ENCODE measurements at places on chromosomes 12 and 14.

GRCh38 chr12:96233939-96234461 lies 39.8 kb downstream of the ELK3 start:
- DNase-seq = no peak

DNA sequence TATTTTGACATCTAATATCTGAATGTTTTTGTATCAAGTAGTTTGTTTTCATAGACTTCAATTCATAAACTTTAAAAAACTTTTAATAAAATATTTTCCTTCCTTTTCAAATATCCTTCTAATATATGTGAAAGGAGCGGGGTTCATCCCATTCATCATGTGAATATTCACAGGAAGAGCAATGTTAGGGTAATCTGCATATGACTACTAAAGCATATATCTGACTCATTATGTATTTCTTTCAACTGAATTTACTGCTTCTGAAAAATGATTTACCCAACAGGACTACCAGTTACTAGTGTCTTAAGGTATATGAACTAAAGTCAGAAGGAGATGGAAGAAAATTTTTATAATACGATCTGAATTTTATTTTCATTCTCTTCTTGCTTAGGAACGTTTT lies 30.5 kb downstream of the DHRS7 start:
- DNase-seq = no peak

DNA sequence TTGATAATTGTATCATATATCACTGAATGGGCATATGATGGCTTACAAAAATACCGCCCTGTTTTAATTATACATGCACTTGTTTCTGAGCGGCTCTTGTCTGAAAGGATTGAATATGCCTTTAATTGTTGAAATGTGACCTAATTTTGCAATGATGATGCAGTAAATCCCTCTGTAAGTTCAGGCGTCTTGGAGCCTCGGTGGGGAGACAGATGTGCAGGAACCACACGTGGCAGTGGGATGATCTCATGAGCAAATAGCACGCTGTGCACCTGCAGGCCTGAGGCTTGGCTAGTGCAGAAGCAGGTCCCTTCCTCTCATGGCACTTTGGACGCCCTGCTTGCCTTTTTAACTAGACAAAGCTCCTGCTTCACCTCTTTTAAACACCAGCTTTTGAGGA lies 49.3 kb upstream of the ASPG start:
- no peak for DNase-seq

DNA sequence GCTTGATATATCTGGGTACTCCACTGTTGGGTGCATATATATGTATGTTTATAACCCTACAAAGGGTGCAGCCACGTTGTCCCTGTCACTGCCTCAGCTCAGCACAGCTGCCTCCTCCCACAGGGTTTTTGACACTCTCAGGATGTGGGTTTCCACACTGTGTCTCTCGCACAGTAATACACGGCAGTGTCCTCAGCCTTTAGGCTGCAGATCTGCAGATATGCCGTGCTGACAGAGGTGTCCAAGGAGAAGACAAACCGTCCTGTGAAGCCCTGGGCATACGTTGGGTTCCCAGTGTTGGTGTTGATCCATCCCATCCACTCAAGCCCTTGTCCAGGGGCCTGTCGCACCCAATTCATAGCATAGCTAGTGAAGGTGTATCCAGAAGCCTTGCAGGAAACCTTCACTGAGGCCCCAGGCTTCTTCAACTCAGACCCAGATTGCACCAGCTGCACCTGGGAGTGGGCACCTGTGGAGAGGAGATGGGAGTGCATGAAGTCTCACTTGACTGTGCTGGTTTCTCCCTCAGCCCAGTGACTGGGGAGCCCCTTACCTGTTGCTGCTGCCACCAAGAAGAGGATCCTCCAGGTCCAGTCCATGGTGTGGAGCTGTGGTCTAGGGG lies 498.7 kb downstream of the TMEM121 start:
- DNase-seq = no peak

- DNase-seq = no peak
Observed at GRCh38 chr12:39354955-39355354, 88.0 kb downstream of the KIF21A start.

- DNase-seq = no peak
Observed at GRCh38 chr12:85849344-85849743, 13.1 kb upstream of the RASSF9 start.

DNA sequence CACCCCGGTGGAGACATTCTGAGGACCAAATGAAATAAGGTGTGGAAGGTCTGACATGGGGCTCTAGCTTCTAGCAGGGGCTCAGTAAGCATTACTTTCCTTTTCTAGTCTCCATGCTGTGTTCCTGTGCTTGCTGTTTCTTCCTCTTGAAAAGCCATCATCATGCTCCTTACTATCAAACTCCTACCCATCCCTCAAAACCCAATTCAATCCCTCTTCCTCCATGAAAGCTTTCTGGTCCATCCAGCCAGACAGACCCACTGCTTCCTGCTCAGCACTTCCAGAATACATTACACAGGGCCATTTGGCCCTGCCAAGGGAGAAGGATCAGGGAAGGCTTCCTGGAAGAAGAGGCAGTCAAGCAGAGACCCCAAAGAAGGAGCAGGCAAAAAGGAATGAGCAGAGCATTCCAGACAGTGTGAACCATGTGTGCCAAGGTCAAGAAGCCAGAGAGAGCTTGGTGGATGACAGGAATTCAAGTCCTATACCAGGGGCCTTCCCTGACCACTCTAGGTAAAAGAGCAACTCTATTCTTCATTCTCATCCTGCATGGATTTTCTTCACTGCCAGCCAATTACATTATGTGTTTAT lies 59.5 kb downstream of the NUAK1 start:
- DNase-seq = no peak

DNA sequence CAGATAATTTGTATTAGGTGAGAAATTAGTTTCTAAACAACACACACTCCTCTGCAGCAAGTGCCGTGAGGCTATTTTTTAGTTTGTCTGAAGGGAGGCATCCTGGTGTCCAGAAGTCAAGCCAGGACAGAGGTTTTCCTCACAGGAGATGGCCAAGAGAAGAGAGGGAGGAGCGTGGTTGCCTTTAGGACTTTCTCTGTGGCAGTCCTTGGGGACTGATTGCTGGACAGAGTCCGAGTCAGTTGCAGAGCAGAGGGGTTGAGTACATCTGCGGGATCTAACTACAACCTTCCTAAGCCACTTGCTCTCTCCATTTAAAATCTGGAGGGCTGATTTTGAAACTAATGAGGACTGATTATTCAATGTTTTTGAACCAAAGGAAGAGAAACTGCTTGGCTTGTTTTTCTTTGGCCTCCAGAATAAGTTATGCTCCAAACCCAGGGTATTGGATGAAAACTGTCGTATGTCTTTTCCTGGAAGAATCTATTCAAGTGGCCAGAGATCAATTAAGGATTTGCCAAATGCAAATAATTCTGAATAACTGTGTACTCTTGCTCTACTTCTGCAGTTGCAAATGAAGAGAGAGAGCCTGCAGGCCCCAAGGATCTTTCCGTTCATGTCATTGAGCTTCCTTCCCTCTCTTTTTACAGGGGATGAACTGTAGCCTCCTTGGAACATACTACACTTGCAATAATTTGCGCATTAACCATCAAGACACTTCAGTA lies 1.2 kb downstream of the SLCO1C1 start:
- no peak for DNase-seq

- DNase-seq = no peak
Observed at GRCh38 chr14:102940729-102941362, 18.4 kb downstream of the AMN start.

DNA sequence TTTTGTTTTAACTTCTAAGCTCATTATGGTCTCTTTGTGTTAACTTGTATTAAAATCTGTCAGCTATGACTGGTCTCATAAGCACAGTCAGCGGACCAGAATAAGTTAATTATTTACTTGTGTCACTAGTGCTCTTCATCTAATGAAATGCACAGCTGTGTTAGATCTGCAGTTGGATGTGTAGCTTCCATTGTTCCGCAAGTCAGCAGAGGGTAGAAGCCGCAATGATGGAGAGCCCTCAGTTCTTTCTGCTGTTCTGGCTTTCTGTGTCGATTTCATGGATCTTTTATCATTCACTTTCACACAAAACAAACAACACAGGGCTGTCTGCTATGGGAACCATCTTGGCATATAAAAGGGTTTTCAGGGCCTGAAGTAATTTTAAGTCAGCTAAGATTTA lies 89.3 kb upstream of the RFX4 start:
- no peak for DNase-seq

- no peak for DNase-seq
Observed at GRCh38 chr14:104363891-104364760, 215.4 kb upstream of the C14orf180 start.

GRCh38 chr12:59723520-59723919 lies 127.7 kb downstream of the SLC16A7 start:
- DNase-seq = no peak

GRCh38 chr12:11771895-11772502 lies 122.5 kb downstream of the ETV6 start:
- DNase-seq = no peak

GRCh38 chr14:32635061-32635719 lies 303.5 kb upstream of the NPAS3 start:
- DNase-seq = no peak

GRCh38 chr12:75850721-75851462 lies 180.7 kb downstream of the PHLDA1 start:
- DNase-seq = no peak

DNA sequence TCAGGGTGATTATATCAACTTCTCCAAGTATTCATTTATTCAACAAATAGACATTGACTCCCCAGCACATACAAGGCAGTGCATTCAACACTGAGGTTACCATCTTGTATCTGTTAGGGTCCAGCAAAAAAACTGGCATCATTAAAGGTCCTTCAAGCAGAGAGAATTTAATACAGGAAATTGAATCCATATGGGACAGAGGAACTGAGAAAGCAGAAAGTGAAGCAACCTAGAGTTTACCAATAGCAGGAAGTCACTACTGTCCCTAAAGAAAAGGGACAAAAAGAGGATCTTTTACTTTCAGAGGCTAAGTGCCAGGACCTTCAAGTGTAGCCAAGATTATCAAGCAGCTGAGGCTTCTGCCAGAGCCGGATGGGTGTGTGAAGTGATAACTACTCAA lies 237.8 kb upstream of the TBX3 start:
- no peak for DNase-seq

DNA sequence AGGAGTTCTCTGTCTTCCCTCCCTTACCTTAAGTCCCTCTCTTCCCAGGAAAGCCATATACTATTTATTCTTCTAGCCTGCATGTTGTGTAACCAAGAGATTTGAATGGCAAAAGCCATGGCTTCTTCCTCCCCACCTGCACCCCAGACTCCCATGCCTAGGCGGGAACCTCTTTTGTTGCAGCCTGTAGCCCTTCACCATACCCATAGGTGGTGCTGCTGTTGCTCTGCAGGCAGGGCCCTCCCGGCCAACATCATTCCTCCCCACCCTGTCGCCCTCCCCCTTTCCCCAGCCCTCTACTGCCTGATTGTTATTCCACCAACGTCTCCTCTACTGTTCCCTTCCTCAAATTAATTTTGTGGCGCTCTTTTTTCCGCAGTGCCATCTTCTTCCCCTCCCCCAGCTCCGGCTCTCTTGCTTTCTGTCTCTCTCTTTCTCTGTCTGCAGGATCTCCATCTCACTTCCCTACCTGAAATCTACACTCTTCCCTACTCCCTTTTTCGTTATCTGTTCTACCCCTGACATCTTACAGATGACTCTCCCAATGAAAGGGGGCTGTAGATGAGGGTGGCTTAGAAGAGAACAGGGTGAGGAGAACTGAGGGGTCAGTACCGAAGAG lies 13.8 kb downstream of the NGDN start:
- DNase-seq = no peak

DNA sequence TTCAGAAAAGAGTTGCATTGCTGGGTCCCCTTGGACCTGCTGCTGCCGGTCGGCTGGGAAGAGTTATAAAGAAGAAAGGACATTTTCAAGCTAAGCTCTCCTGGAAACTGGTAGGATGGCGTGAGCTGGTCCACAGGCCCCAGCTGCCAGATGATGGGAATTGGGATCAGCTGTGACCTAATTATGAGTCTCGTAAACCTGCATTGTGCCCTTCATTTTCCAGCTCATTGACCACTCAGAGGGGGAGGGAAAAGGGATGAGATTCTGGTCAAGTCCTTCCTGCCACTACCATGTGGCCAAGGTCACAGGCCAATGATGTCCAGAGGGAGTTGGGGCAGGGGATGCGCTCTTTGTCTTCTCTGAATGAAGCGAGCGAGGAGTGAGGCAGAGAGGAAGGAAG lies 320.9 kb downstream of the NRXN3 start:
- no peak for DNase-seq

DNA sequence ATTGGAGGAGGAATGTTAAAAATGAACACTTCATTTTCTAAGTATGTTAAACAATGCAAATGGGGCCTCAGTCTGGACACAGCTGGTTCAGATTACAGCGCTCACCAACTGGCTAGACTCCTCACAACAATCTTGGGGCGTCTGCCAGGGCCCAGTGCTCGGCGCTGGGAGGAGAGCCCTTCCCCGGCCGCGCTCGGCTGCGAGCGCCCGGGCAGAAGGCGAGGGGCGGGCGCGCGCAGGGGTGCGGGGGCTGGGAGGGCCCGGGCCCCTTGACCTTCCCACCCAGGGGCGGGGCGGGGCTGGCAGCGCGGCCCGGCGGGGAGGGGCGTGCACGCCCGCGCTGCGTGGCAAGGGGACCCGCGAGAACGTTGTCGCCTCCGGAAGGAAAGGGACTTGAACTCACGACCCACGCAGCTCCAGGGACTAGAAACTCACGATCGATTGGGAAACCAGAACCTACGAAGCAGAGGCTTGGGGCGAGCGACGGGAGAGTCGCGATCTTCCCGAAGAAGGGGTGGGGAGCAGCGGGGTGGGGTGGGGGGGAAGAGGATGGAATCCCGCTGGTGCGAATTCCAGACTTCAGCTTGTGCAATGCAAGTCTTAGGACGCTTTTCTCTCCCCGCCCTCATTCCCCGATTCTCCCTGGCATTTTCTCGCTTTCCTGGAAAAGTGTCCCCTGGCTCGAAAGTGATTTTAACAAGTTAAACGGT lies at the start of gene FBLN5:
Gene FBLN5, minus strand, starts transcription at position 220 of the 710 bp plus-strand sequence. CDS start 465 bp downstream, outside the sequence.
- no peak for DNase-seq

DNA sequence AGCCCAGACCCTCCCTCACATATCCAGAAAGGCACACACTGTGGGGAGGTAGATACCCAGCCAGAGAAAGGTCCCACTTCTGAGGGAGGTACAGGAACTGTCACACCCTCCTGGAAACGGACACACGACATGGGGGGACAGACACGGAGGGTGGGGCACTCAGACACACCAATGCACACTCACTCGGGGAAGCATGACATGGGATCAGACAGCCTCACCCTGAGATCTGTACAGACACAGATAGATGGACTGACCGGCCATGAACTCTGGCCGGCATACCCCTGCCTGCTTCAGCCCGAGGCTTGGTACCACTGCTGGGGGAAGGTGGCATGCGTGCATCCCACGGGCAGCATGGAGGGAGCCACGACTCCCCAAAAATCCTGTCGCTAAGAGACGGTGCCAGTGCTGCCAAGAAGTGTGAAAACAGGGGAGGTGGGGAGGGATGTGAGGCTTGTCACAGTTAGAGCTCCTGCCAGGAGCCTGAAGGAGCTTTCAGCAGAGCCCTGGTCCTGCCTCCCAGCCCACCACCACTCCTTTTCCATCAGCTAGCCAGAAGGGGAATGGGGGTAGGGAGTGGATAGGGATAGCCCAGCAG lies 571 bp downstream of the CPNE6 start:
- DNase-seq = no peak

- no peak for DNase-seq
Observed at GRCh38 chr12:99852666-99853065, 132.1 kb downstream of the ANKS1B start.

- no peak for DNase-seq
Observed at GRCh38 chr12:76947304-76947703, 68.5 kb upstream of the CSRP2 start.

GRCh38 chr12:2776129-2776806 lies 18.5 kb upstream of the FKBP4 start:
- DNase-seq = no peak

Data from CMK (cell line).